ENCODE measurements at places on chromosomes 4 and X. TPM values are rescaled to one million over a fixed set of nuclear protein-coding genes. Genes with fewer than 3 reads are reported as not detected.
A peak's percentile ranks its signal among the peaks of the same experiment; 100 is the strongest.

DNA sequence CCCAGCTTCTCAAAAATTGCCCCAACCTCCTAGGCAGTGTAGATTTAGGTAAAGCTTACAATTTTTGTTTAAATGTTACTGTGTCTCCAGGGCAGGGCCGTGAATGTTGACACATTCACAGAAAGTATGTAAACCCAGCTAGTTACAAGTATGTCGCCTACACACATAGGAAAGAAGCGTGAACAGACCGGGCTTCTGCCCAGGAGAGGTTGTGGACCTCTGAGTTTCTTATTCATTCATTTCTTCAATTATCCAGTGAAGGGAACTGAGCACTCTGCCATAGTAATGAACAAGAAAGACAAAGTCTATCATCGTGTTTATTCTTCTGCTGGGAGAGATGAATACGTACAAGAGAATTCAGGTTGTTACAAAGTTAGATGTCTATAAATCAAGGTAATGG lies 93.2 kb downstream of the TRIML1 start:
- H3K27ac ChIP-seq, result no peak overlapping the region
- H3K4me3 ChIP-seq, result no peak overlapping the region
- no peaks in the 10 kb centered on the region for H3K36me3 ChIP-seq
- no peak for DNase-seq

The UBE2A gene
- 52.0 TPM for total RNA-seq

- H3K27ac ChIP-seq, result no peak overlapping the region
- no peaks in the 10 kb centered on the region for H3K4me1 ChIP-seq
- H3K4me3 ChIP-seq, result no peak overlapping the region
- H3K27me3 ChIP-seq, result peaks cover 3% of the 10 kb centered on the region
Measured at GRCh38 chr4:99379571-99379970, 27.0 kb upstream of the ADH1C start.

GRCh38 chrX:48493890-48494364 lies 14.9 kb upstream of the PORCN start:
- H3K4me3 ChIP-seq, result no peak overlapping the region
- no peaks in the 10 kb centered on the region for H3K27me3 ChIP-seq
- H3K36me3 ChIP-seq, result no peaks in the 10 kb centered on the region
- no peaks in the 10 kb centered on the region for H3K4me1 ChIP-seq
- no peak overlapping the region for H3K27ac ChIP-seq

The TEX13D gene
- total RNA-seq, result not detected

GRCh38 chr4:6568689-6569332 lies 6.2 kb upstream of the MAN2B2 start:
- DNase-seq, result no peak
- H3K27me3 ChIP-seq, result peaks cover 12% of the 10 kb centered on the region
- H3K4me1 ChIP-seq, result no peaks in the 10 kb centered on the region
- H3K36me3 ChIP-seq, result no peaks in the 10 kb centered on the region
- no peak overlapping the region for H3K27ac ChIP-seq

- no peaks in the 10 kb centered on the region for H3K4me1 ChIP-seq
- no peak for DNase-seq
- no peaks in the 10 kb centered on the region for H3K36me3 ChIP-seq
- H3K4me3 ChIP-seq, result no peak overlapping the region
Measured at GRCh38 chrX:28773807-28774206, 186.6 kb downstream of the IL1RAPL1 start.

The UNC5C gene
- 0.19 TPM for total RNA-seq

GRCh38 chrX:133789829-133790228 lies 195.6 kb downstream of the GPC3 start:
- no peak overlapping the region for H3K4me3 ChIP-seq
- no peaks in the 10 kb centered on the region for H3K4me1 ChIP-seq
- DNase-seq, result no peak

The CWH43 gene
- not detected for total RNA-seq

The PAQR3 gene
- 7.1 TPM for total RNA-seq

The HPGDS gene
- total RNA-seq, result 0.39 TPM

- no peak for DNase-seq
- H3K27me3 ChIP-seq, result no peaks in the 10 kb centered on the region
- no peaks in the 10 kb centered on the region for H3K36me3 ChIP-seq
- H3K4me1 ChIP-seq, result no peaks in the 10 kb centered on the region
- H3K27ac ChIP-seq, result no peak overlapping the region
Measured at GRCh38 chrX:19462231-19462630, 53.1 kb downstream of the MAP3K15 start.

DNA sequence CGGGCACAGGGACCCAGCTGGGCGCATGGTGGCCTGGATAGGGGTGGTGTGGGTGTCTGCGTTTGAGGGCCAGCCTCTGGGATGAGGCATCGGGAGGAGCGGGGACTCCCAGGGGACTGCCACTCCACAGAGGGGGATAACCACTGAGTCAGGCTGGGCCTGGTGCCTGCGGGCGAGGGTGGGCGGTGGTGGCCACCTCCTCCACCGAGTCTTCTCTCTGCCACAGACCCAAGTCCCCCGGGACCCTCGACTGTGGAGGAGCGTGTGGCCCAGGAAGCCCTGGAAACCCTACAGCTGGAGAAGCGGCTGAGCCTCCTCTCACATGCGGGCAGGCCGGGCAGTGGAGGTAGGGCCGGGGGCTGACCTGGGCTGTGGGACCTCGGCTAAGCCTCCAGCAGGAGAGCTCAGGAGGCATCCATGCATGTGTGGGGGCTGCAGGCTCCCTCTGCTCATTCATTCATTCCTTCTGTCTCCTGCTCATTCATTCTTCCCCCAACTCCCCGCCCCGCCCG lies 26.4 kb downstream of the DOK7 start:
- no peaks in the 10 kb centered on the region for H3K27me3 ChIP-seq
- H3K4me3 ChIP-seq, result no peak overlapping the region
- DNase-seq, result no peak
- H3K4me1 ChIP-seq, result peaks cover 14% of the 10 kb centered on the region
- H3K27ac ChIP-seq, result no peak overlapping the region
- peaks cover 25% of the 10 kb centered on the region for H3K36me3 ChIP-seq

The C4orf17 gene
- total RNA-seq, result not detected

DNA sequence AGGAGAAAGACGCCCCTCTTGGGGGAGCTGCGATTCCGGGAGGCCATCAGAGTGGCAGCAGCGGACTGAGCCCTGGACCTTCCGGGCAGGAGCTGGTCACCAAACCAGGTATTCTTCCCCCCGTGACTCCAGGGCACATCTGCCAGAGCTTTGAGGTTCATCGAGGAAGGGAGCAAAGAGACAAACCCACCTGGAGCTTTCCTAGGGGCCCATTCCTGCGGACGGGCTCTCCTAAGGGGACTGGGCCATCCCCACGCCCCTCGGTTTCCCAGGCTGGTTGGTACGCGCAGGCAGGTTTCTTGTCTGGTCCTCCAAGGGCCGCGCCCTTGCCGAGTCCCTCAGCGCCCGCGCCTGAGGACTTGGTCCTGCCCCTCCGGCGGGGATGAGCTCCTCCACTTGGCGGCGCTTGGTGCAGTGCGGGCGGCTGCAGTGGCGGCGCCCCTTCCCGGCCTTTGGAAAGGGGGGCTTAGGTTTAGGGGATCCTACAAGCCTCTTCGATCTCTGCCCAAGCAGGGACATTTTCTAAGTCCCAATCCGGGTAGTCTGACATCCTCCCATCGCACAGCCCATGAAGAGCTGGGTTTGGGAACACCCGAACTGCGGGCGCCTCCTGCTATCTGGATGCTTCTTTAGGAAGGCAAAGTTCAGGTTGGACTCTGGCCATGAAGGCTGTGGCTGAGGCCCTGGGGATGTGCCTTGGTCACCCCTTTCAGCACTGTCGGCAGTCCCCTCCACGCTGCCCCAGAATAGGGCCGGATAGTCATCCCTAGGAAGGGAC lies 538 bp downstream of the STBD1 start:
- peak overlapping the region; percentile 98 for H3K27ac ChIP-seq
- no peaks in the 10 kb centered on the region for H3K27me3 ChIP-seq
- peak overlapping the region; percentile 97 for H3K4me3 ChIP-seq
- peak; percentile 83 for DNase-seq
- H3K4me1 ChIP-seq, result peaks cover 68% of the 10 kb centered on the region

- DNase-seq, result no peak
- H3K27me3 ChIP-seq, result no peaks in the 10 kb centered on the region
- no peak overlapping the region for H3K27ac ChIP-seq
- no peaks in the 10 kb centered on the region for H3K4me1 ChIP-seq
- H3K4me3 ChIP-seq, result no peak overlapping the region
Measured at GRCh38 chrX:139077281-139078250, 366.0 kb upstream of the FGF13 start.

GRCh38 chr4:156182269-156182668 lies 228.6 kb upstream of the CTSO start:
- H3K27me3 ChIP-seq, result no peaks in the 10 kb centered on the region
- no peak overlapping the region for H3K27ac ChIP-seq
- H3K36me3 ChIP-seq, result no peaks in the 10 kb centered on the region

The PPA2 gene
- 41.7 TPM for total RNA-seq

DNA sequence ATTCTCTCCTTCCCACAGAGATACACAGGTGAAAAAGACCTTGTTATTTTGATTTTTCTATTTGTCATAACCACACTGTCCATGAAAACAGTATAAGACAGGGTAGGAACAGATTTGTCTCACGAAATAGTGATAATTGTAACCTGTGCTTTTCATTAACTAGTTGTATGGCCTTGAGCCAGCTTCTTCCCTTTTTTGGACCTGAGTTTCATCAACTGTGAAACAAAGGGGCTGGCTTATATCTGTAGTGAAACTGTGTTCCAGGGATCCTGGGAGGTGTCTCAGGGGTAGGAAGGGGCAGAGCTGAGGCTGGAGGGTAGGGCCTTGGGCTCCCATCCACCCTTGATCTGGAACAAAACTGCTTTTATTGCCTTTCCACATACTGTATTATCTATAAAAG lies 50.9 kb downstream of the MED28 start:
- H3K27me3 ChIP-seq, result no peaks in the 10 kb centered on the region
- DNase-seq, result no peak
- H3K4me3 ChIP-seq, result no peak overlapping the region
- no peak overlapping the region for H3K27ac ChIP-seq
- no peaks in the 10 kb centered on the region for H3K4me1 ChIP-seq

The ADH7 gene
- total RNA-seq, result not detected

GRCh38 chr4:130110189-130110588 lies 1014.2 kb downstream of the C4orf33 start:
- no peak for DNase-seq
- H3K4me3 ChIP-seq, result no peak overlapping the region
- no peak overlapping the region for H3K27ac ChIP-seq
- H3K27me3 ChIP-seq, result no peaks in the 10 kb centered on the region
- H3K36me3 ChIP-seq, result no peaks in the 10 kb centered on the region

GRCh38 chr4:88759039-88759894 lies 61.6 kb upstream of the NAP1L5 start:
- DNase-seq, result no peak
- H3K27ac ChIP-seq, result peak overlapping the region; percentile 56
- peaks cover 27% of the 10 kb centered on the region for H3K36me3 ChIP-seq
- H3K4me1 ChIP-seq, result peaks cover 24% of the 10 kb centered on the region
- H3K27me3 ChIP-seq, result no peaks in the 10 kb centered on the region
- H3K4me3 ChIP-seq, result peak overlapping the region; percentile 55
